ENCODE measurements at places on chromosomes 3 and 15.

GRCh38 chr3:52777127-52777958 lies at the start of gene ITIH1:
TSS of gene ITIH1 (plus strand) at chr3:52777599. CDS start at chr3:52777616, 17 bp downstream.
- peak; percentile 5 for DNase-seq

GRCh38 chr15:51617886-51618285 lies 4.7 kb downstream of the DMXL2 start:
- no peak for DNase-seq

DNA sequence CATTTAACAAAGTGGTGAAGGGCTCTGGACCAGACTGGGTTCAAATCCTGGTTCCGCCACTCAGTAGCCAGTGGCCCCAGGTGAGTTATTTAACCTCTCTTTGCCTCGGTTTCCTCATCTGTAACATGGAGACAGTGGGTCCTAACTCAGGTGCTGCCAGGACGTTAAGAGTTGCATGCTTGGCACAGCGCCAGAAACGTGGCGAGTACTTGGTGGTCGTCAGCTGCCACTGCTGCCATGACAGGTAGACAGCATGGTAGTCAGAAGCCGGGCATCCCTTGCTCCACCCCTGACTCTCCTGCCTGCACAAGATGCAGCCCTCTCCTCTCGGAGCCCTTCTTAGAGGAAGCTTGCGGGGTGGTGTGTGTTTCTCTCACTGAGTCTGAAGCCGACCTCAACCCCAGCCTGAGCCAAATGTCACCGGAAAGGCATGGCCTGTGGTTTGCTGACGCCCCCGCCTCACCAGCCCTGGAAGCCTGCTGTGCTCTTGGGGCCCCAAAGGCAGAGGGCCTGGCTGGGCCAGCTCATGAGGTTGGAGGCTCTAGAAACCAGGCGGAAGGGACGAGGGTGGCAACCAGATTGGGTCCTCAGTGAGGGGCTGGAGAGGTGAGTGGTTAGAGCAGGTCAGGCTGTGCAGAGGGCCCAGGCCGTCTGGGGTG lies 160.8 kb upstream of the TLE3 start:
- peak; percentile 21 for DNase-seq

DNA sequence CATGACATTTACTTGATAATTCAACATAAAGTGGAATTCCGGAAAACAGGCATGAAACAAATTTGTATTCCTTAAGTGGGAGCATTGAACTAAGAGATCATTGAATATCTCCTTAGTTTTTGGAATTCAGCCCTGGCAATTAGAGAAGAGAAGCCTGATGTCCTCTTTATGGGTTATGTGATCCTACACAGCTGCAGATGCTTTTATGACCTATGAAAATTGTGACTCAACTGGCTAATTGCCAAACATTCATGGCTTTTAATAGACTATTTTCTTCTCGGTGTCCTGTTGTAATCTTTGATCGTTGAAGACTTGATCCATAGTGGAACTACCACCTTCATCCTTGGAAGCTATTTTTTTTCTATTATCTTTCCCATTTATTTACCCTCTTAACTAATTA lies 46.1 kb downstream of the AGBL1 start:
- no peak for DNase-seq

DNA sequence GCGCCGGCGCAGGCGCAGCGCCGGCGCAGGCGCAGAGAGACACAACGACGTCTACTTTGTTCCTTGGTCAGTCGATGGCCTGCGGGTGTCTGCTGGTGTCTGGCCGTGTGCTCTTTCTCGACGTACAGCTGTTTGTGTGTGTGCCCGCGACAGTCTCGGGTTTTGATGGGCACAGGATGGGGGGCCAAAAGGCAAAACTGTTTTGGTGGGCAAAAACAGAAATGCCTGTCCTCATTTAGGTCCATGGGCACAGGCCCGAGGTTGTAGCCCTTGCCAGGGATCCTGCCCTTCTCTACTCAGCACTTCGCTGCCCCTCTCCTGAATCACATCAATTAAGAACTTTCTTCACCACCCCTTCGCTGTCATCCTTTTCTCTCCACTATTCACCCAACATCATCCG lies 184.8 kb upstream of the CHL1 start:
- no peak for DNase-seq

GRCh38 chr3:124410471-124410870 lies 319.8 kb upstream of the UMPS start:
- no peak for DNase-seq

GRCh38 chr3:156456771-156457224 lies 98.1 kb downstream of the SSR3 start:
- no peak for DNase-seq

- DNase-seq, result no peak
Measured at GRCh38 chr15:70390723-70391122, 293.0 kb upstream of the TLE3 start.

DNA sequence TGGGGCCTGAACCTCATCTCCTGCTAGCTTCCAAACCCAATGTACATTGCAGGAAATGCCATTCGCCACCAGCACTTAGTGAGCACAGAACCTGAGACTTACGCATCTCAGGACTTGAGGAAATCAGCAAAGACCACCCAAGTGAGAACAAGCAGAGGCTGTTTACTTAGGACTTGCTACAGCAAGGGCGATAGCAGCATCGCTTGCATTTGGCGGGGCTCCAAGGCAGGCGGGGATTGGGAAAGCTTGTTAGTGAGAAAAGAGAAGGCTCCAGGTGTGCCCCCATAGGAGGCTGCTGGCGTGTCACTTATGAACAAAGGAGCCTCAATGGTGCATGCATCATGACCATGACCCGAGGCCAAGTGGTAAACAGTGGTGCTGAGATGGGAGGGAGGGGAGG lies 19.7 kb downstream of the SLC6A20 start:
- DNase-seq, result no peak

GRCh38 chr3:128354788-128355542 lies 111.7 kb downstream of the DNAJB8 start:
- no peak for DNase-seq

GRCh38 chr3:133329626-133330025 lies 70.2 kb upstream of the BFSP2 start:
- DNase-seq, result no peak

- DNase-seq, result no peak
Measured at GRCh38 chr15:76566276-76566675, 229.7 kb downstream of the ISL2 start.

DNA sequence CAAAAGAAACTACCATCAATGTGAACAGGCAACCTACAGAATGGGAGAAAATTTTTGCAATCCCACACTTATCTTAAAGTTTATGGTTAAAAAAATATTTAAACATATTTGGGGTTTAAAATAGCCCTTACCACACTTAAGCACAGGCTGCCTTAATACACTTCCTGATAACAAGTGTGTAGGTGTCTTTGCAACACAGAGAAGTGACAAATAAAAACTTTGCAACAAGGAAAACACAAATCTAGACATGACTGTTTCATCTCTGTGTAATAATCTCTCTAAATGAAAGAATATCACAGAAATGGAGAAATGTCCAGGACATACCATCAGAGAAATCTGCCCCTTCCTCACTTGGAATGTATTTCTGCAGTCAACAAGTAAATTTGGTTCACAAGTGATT lies 464.1 kb upstream of the ARHGEF26 start:
- DNase-seq, result no peak

GRCh38 chr3:81579744-81580143 lies 181.7 kb downstream of the GBE1 start:
- no peak for DNase-seq

DNA sequence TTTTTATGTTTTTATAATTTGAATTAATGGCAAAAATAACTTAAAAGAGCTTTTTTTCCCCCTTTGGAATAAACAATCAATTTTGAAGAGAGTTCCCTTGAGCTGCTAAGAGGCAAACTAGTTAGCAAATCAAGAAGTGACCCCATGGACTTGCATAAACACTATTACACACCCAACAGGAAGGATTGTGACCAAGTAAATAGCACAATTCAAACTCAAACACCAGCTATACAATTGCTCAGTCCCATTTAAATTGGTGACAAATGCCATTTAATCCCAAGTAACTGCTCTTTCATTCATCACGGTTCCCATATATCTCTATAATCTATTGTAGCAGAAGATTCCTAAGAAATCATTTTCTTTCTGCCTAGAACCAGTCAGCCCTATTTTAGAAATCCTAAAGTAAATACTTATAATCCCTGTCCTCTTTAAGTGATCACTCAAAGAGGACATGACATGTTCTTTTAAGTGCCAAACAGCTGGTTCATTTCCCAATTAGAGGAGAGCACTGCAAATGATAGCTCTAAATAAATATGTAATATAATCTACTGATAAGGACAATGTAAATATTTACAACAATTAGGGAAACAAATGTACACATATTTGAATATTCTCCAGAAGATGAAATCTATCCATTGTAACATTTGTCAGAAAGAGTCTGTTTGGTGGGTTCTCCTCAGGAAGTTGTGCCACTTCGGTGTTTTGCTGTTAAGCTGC lies 137.8 kb upstream of the ADAMTS9 start:
- no peak for DNase-seq

- DNase-seq, result no peak
Measured at GRCh38 chr3:14862661-14863230, 44.0 kb downstream of the FGD5 start.

DNA sequence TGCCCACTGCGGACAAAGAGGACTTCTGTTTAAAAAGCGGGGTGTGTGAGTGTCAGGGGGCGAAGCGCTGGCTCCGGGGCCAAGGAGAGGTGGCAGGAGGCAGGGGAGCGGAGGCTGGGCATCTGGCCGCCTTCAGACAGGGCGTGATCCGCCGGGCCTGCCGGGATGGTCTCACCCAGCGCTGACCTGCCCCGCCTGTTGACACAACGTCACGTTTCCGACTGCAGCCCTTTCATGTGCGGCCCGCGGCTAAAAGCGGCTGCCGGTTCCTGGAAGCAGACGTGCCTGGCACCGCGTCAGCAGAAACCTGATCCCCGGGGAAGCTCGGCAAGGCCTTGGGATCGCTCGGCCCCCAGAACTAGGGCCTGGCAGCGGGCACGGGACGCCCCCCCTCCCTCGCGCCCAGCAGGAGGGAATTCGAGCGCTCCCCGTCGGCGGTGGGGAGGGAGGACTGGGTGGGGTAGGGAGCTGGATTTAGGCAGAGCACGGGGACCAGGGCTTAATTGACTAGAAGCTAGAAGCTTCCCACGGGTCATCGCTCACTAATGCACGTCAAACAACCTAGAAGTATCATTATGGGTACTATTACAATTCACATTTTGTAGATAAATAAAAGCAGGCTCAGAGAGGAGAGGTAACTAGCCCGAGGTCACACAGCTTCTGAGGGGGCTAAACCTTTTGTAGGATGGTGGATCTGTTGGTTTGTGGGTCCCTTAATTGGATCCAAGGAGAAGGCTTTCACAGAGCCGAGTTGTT lies 7.7 kb downstream of the BHLHE40 start:
- DNase-seq, result peak; percentile 39

DNA sequence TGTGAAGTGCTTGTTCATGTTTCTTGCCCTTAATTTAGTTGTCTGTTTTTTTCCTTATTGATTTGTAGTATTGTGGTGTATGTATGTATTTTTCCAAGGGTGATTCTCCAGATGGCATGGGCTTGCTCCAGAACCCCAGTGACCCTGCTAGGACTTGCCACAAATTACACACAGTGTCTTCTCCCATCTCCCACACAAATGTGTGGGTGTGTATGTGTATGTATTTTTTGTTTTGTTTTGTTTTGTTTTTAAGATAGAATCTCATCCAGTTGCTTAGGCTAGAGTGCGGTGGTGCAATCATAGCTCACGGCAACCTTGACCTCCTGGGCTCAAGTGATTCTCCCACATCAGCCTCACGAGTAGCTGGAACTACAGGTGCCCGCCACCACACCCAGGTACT lies 36.2 kb upstream of the ARID3B start:
- no peak for DNase-seq

- peak; percentile 57 for DNase-seq
Measured at GRCh38 chr3:16511681-16512434, 1.6 kb downstream of the RFTN1 start.

DNA sequence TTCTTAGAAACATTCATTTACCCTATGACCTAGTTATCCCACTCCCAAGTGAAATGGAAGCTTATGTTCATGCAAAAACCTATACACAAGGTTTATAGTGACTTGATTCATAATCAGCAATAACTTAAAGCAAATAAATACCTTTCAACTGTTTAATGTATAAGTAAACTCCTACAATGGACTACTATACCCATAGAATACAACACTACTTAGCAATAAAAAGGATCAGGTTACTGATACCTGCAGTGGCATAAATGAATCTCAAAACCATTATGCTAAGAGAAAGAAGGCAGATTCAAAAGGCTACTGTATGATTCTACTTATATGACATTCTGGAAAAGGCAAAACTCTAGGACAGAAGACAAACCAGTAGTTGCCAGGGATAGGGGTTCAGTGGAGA lies 8.3 kb upstream of the POLR2M start:
- no peak for DNase-seq

DNA sequence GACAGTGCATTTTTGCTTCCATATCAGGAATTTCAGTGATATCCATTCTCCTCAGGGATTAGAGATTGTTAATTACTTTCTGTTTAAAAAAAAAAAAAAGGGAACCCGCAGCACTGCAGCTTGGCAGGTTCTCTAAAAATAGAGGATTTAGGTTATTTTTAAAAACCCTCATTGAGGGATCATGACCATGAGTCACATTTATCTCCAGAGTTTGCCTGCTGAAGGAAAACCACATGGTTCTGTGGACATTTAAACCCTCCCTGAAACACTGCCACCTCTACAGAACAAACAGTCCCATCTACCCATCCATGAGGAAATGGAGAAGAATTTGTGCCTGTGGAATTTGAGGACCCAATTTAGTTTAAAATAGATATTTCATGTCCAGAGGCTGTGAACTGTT lies 66.2 kb upstream of the UBE2E1 start:
- DNase-seq, result no peak

DNA sequence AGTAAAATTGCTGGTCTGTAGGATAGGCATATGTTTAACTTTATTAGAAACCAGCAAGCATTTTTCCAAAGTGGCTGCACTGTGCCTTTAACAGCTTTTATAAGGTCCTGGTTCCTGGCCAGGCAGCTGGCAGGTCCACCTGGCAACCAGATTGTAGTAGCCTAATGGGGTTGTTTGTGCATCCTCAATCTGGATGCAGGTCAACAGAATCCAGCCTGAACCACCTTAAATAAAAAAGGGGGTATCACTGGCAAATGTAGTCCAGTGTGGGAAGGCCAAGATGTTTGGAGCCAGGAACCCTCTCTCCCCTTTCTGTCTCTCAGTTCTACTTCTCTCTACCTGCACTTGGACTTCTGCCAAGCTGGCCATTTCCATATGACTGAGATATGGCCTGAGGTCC lies 200.3 kb downstream of the ZNF621 start:
- DNase-seq, result no peak

GRCh38 chr3:13477943-13478342 lies 2.2 kb upstream of the HDAC11 start:
- no peak for DNase-seq

DNA sequence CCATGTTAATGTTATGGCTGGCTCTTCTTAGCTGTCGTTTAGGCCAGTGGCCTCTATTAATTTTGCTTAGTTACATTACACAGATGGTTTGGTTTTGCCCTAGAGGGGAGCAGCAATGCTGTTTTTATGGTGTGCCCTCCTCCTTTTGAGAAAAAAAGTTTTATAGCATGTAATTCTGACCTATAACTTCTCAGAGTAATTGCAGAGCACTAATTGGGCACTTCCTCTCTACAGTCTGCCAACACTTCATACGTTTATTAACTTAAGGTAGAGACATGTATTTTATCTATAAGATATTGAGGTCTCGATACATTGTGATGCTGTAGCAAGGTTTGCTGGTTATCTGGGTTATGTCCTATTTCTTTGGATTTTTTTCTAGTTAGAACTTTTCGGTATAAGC lies 12.2 kb downstream of the SLC25A26 start:
- DNase-seq, result no peak

GRCh38 chr3:133452641-133453319 lies 52.9 kb downstream of the BFSP2 start:
- no peak for DNase-seq

All from activated CD4-positive, alpha-beta T cell treated with anti-CD3 and anti-CD28 coated beads for 1 hour (primary cell).